ENCODE measurements at places on chromosomes 1 and 21.

- DNase-seq, result no peak
Observed at GRCh38 chr1:175287377-175287776, 94.8 kb upstream of the KIAA0040 start.

- no peak for DNase-seq
Observed at GRCh38 chr1:20124456-20125057, 5.2 kb upstream of the PLA2G2D start.

- no peak for DNase-seq
Observed at GRCh38 chr21:41342035-41342434, 19.8 kb upstream of the MX2 start.

DNA sequence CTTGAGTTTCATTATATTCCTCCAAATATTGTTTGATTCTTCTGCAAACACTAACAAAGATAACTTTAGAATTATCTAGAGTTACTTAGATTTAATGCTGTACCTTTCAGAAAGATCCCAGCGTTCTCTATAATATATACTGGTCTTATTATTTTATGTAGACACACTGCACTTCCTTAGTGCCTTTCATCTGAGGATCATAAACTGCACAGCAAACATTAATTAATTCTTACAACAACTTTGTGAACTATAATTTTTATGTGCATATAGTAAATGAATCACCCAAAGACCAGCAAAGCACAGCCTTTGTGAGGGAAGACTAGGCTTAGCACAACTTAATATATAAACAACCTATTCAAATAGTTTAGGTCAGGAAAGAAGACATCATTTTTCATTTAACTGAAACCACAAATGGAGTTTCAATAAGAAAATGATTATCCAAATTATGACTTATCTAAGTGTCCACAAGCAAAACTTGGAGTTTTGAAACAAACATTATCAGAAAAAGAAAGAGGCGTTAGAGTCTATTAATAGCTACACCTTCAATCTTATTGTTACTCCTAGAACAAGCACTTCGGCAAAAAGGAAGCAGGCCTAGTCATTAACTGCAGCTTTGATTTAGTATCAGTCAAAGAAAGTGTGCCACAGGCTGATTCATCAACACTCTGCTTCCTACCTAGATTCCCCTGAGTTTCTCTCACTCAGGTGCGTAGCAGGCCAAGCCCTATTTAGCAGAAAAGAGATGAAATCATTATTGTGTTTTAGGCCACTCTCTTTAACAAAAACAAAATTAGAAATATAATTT, 22.5 kb upstream of the RC3H1 start:
- DNase-seq, result no peak

GRCh38 chr1:114234408-114235124, 80.9 kb upstream of the SYT6 start:
- DNase-seq, result no peak

DNA sequence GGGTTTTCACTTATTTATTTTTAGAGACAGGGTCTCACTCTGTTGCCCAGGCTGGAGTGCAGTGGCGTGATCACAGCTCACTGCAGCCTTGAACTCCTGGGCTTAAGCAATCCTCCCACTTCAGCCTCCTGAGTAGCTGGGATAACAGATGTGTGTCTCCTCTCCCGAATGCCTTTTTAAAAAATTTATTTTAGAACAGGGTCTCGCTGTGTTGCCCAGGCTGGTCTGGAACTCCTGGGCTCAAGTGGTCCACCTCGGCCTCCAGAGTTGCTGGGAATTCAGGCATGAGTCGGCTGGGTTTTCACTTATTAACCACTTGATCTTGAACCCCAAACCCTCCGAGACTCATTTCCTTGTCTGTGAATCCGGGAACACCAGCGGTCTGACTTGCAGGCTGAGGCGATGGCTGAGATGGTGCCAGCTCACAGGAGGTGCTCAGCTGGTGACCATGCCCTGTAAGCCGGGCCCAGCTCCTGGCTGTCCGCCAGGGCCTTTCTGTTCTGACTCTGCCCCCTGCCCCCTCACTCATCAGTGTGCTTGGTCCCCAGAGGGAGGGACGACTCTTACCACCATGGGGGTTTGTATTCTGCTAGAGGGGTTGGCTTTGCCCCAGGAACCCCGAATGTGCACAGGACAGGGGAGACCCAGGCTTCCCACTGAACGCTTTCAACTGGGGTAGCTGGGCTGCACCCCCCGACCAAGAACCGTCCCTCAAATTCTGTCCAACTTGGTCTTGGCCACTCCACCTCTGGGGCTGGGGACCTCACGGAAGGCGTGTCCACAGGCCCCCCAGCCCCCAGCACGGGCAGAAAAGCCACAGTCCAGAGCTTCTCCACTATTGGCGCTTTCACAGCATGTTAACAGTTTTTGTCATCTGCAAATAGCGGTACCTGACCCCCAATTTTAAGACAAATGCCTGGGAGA, 22.5 kb downstream of the MMEL1 start:
- DNase-seq, result no peak

DNA sequence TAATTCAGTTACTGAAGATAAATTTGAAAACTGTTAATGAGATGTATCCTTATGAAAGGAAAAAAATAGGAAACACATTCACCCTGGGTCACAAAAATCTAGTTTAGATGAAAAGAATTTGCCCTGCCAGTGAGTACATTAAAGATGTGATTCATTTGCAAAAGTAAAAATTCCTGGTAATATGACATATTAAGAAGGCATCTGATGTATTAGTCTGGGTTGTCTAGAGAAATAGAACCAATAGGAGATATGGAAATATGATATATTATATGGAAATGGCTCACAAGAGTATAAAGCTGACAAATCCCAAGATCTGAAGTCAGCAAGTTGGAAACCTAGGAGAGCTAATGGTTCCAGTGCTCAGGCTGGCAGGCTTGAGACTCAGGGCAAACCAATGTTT, 153.8 kb downstream of the MRPL39 start:
- no peak for DNase-seq

DNA sequence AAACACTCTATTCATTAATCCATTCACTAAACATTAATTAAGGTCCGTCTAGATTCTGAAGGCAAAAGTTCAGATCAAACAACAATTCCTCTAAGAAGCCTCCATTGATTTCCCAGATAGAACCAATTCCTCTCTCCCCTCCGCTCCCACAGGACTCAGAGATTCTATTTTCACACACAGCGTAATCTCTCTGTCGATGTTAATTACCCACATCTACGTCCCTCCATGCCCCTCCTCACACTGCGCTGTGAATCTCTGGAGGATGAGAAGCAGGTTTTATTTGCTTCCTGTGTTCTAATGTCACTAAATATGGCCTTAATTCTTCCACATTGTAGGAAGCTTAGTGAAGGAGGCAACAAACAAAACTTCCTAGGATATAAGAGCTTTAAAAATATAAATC, 306.7 kb downstream of the DSCAM start:
- DNase-seq, result no peak

DNA sequence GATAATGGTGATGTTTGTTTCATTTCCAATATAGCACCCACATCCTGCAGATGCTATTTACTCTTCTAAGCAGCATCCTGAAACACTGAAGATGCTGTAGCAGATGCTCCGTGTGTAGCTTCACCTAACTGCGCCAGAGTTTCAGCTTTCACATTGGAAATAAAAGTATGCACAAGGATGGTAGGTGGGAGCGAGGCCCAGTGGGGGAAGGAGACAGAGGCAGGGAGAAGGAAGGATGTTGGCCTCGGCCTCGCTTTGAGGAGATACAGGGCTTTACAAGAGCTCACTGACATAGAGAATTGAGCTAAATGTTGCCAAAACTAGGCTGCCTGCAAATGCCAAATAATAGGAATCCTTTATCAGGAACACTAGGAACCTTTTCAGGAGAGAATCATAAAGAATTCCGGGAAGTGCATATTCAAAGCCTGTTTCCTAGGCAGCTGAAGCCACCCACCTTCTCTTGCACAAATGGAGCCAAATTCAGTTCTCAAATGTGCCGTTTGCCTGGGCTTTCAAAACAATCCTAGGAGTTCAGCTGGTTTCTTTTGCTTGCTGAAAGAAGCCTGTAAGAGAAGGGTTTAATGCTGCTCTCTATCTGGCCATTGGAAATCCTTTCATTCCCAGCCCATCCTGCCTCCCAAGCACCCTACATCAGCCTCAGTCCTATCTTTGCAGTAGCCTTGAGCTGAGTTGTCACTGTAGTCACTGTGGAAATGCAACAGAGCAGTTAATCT, 135.4 kb upstream of the ATP1B1 start:
- DNase-seq, result no peak

- DNase-seq, result no peak
Observed at GRCh38 chr1:87739704-87740103, 411.0 kb downstream of the LMO4 start.

DNA sequence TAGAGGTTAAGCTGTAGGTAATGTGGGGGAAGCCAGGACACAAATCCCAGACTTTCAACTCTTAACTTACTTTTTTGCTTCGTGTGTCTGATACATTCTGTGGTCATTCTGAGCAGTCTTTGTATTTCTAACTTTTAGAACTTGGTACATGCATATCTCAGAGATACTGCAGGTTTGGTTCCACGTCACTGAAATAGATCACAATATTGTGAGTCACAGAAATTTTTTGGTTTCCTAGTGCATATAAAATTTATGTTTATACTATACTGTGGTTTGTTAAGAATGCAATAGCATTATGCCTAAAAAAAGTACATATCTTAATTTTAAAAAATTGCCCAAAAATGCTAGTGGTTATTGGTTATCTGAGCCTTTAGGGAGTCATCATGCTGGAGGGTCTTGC, 3.2 kb downstream of the URB2 start:
- DNase-seq, result no peak

DNA sequence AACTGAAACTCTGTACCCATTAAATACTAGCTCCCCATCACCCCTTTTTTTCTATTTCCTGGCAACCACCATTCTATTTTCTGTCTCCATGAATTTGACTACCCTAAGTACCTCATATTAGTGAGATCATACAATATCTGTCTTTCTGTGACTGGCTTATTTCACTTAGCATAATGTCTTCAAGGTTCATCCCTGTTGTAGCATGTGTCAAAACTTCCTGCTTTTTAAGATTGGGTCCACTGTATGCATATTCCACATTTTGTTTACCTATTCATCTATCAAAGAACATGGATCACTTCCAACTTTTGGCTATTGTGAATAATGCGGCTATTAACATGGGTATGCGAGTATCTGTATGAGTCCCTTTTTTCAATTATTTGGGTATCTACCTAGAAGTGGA, 181.6 kb upstream of the ZNHIT6 start:
- DNase-seq, result no peak

GRCh38 chr1:2874607-2875480, 73.4 kb upstream of the TTC34 start:
- DNase-seq, result no peak

DNA sequence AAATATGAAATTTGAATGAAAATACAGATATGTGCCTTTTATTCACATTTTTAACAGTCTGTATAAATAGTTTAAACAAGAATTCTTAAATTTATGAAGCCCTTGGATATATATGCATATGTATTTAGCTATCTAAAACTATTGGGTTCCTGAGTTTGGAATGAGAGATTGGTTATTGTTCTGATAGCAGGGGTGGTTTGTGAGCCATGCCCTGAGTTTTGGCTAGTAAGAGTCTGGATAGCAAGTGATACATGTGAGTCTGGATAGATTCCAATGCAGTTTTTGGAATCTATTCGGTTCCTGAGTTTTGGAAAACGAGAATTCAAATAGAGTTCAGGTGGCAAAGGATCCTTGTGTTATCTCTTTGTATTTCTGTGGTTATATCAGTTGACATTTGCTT, 2.8 kb downstream of the MAN1A2 start:
- DNase-seq, result no peak

- no peak for DNase-seq
Observed at GRCh38 chr1:181208083-181208482, 119.6 kb downstream of the IER5 start.

GRCh38 chr1:34073028-34073695, 91.9 kb downstream of the CSMD2 start:
- no peak for DNase-seq

DNA sequence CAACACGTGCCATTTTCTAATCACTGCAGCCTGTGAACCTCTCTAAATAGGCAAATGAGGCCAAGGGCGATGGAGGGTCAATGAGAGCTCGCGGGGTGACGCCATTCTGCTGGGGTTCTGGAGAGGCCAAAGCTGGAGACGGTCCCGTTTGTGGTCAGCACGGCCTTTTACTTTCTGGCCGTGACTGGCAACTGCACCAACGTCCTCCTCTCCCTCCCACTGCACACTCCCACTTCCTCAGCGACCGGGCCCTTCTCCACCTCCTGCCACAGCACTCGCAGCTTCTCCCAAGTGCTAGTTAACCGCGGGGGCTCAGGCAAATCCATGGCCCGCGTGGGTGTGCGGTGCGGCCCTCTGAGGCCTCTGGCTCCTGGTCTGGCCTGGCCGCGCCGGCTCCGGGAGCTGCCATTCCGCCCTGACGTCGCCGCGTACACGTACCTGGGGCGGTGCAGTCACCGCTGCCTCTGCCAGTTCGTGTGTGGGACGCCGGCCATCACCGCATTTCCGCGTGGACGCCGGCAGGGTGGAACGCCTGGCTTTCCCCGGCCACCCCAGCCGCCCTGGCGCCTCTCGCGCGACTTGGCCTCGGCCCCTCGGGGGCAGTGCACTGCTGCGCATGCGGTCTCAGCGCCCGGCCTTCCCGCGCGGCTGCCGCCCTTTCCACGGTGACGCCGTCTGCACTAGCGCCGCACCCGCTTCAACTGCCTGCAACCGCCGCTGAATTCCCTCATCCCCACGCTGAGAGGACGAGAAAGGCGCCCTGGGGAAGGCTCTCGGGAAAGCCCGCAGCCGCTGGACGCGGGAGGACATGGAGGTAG, 18.2 kb downstream of the OR2C3 start:
- no peak for DNase-seq

DNA sequence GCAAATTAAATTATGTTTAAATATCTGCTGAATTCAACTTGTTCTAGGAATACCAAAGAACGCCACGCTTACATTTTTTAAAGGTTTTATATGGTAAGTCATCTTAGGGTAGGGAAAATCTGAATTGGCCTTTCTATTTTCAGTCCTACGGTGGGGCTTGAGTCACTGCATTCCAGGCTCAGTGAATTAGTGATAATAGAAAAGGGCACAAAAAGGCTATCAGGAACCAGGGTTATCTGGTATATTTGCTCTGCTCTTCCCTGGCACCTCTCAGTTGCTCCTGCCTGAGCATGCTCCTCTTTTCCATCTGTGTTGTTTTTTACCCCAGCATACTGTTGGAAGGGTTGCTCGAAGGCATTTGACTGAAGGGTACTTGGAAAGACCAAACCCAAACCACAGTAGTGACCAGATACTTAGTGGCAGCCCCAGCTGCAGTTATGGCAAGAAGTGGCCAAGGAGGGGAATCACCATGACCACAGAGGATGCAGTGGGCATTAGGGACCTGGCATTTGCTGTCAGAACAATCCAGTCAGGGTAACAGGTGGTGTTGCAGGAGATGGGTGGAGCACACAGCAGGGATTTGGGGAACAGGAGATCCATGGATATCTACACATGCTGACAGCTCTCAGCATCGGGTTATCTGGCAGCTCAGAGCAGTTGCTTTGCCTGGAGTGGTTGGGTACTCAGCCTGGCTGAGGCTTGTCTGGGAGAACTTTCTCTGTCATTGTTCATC, 2.3 kb downstream of the OVAAL start:
- no peak for DNase-seq

DNA sequence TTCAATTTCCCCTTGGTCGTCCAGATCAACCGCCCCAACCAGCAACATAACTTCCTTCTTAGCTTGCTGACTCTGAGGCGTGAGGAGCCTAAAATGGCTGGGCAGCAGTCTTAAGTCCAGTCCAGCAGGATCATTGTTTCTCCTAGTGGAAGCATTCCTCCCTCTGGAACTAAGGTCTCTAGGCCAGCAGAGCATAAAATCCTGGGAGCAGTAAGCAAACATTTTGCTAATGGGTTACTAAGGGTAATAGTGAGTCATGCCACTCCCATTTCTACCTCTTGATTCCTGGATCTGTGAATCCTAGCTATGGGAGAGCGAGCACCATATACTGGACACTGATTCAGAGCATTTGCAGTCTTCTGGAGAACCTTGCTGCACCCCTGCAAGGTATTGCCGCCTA, 59.9 kb downstream of the ADSS2 start:
- no peak for DNase-seq

Measured in T-helper 1 cell (primary cell).